CD4-positive, alpha-beta T cell treated with Interleukin-12 subunit alpha and Interleukin-12 subunit beta, for 1 hour (primary cell): ENCODE measurements at places on chromosomes 6 and 20.

GRCh38 chr6:36752886-36753506 is 55.4 kb downstream of the RAB44 start:
- DNase-seq, result no peak

- DNase-seq, result no peak
Measured at GRCh38 chr6:113493991-113494390, 363.2 kb upstream of the MARCKS start.

GRCh38 chr6:62429781-62430180 is 143.8 kb upstream of the KHDRBS2 start:
- DNase-seq, result no peak

DNA sequence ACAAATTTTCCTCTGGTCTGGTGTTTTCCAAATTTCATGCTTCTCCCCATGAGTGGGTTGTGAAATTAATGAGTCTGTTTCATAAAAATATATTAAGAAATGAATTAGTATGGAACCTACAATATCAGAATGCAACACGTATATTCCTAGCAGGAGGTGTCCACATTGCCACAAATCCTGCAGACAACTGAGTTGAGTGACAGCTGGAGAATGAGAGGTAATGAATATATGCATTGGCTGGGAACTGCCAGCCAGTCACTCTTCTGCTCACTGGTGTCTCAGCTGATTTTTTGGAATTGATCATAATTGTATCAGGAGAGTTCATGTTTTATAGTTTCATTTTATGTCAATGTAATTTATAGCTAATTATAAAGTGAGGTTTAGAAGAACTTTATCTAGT is 6.3 kb upstream of the ARFGEF3 start:
- no peak for DNase-seq

GRCh38 chr6:106496823-106497222 is 132.5 kb downstream of the RTN4IP1 start:
- DNase-seq, result no peak

- no peak for DNase-seq
Measured at GRCh38 chr6:130050230-130050629, 31.8 kb downstream of the L3MBTL3 start.

DNA sequence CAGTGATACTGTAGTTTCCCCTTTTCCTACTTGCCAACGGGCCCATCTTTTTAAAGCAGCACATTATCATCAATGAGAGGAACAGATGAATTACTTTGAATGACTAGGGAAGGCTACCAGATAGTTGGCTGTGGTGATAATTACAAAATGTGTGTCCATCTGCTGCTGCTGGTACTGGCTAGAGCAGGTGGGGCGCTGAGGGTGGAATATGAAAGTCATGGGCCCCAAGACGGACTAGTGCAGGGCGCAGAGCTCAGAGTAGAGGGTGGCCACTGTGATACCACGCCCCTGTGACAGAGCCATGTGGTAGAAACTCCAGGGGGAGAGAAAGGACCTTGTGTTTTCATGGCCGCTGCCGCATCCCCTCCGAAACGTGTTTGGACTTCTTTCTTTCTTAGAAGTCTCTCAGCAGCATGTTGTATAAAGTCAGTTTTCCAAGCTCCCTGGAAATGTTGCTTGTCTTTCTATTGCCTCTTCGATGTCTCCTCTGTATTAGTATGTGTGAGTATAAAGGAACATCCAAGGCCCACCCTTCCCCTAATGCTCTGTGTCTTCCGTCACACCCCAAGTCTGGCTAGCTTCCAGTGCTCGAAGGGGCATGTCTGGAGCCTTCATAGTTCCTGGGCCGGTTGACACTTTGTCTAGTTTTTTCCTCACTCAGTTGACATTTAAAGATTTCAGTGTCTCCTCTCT is 88.1 kb downstream of the PPP1R14C start:
- DNase-seq, result no peak

DNA sequence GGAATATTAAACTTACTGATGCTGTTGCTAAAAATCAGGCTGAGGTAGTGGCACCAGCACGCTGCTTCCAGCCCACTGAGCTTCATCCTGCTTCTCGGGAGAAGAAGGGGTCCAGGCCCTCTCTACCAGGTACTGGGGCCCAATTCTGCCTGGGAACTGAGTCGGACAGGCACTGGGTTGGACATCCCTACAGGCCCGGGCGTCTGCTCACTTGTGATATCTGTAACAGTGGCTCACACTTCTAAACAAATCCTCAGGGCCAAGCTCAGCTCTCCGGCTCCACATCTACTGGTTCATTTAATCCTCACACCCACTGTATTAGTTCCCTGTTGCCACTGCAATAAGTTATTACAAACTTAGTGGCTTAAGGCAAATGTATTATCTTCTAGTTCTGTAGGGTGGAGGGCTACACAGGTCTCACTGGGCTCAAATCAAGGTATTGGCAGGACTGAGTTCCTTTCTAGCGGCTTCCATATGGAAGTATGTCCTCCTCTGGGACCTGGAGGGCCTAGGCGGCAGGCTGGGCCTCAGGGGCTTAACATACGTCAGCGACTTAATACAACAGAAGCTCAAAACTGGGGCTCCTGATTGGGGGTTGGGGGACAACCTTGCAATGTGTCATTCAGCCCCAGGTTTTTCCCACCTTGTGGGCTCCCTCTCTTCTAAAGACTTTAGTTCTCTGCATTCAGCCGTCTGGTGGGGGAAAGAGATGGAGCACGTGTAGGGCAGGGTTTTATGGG is 1.6 kb upstream of the KCNK15 start:
- no peak for DNase-seq

- peak; percentile 71 for DNase-seq
Measured at GRCh38 chr6:131909408-131910218, 41.6 kb downstream of the CCN2 start.

DNA sequence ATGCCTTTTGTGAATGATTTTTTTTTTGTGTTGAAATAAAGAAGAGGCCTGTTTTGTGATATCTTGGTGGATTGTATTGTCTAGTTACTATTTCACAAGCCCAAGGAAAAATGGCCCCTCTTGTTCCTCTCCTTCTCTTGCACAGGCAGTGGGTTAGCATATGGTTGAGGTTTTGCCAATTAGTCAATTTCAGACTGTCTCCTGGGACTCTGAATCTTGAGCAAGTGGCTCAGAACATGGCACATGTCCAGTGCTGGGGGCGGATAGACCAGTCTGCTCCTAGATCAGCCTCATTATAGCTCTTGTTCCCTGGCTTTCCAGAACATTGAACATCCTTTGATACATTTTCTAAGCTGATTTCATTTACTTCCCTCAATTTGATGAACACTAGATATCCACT is 589.2 kb downstream of the PHF3 start:
- no peak for DNase-seq

GRCh38 chr20:52622081-52622480 is 350.1 kb upstream of the TSHZ2 start:
- no peak for DNase-seq

GRCh38 chr6:111642463-111643158 is 36.9 kb upstream of the TRAF3IP2 start:
- peak; percentile 23 for DNase-seq

GRCh38 chr20:53468587-53468986 is 125.1 kb downstream of the ZNF217 start:
- no peak for DNase-seq

DNA sequence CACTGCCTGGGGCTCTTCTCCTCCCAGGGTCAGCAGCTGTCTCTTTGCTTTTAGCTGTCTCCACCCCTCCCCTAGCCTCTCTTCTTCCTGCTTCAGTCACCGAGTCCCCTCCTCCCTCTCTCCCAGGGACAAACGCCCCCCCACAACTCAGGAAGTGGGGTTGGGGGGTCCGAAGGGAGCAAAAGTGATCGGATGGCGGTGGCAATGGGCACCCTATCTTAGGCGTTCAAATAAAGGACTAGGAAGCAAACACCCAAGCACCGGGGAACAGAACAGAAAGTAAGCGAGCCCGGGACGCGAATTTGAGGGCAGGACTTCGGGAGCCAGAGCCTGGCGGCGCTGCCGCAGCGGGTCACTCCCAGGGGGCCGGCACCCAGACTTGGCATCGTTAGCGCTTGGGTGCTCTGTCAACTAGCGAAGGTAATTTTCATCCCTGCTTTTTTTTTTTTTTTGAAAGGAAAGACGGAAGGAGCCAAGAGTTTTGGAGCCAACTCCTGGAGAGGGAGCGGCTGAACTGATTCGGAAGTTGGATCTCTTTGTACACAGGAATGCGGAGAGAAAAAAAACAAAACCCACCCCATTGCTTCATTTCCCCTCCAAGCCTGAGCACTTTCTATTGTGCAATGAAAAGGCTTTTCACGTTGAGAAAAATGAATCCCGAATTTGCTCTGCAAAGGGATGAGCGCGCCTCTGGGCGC is 815 bp upstream of the ITPR3 start:
- peak; percentile 31 for DNase-seq

DNA sequence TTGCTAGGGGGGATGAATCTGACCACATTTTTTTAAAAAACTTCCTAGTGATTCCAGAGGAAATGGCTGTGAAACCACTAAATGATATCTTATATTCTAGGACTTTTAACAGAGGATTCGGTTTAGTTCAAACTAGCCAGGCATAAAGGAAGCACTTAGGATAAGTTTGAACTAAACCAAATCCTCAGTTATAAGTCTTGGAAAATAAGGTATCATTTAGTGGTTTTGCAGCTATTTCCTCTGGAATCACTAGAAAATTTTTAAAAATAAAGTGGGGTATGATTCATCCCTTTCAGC is 327.9 kb upstream of the QKI start:
- no peak for DNase-seq

DNA sequence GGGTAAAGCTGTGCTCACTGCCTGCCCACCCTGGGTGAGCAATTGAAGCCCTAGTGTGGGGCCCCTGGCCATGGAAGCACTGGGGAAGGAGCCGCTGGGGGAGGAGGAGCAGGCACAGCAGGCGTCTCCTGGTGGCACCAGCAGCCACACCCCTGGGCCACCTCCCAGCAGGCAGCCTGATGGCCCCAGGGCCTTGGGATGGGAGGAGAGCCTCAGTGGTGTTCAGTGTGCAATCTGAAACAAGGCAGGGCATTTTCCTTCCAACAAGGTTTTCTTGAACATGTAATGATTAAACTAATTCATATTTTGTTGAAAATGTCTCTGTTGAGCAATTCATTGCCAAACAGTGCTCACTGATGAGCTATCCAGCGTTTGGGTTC is 151.0 kb downstream of the ZDHHC14 start:
- DNase-seq, result no peak

DNA sequence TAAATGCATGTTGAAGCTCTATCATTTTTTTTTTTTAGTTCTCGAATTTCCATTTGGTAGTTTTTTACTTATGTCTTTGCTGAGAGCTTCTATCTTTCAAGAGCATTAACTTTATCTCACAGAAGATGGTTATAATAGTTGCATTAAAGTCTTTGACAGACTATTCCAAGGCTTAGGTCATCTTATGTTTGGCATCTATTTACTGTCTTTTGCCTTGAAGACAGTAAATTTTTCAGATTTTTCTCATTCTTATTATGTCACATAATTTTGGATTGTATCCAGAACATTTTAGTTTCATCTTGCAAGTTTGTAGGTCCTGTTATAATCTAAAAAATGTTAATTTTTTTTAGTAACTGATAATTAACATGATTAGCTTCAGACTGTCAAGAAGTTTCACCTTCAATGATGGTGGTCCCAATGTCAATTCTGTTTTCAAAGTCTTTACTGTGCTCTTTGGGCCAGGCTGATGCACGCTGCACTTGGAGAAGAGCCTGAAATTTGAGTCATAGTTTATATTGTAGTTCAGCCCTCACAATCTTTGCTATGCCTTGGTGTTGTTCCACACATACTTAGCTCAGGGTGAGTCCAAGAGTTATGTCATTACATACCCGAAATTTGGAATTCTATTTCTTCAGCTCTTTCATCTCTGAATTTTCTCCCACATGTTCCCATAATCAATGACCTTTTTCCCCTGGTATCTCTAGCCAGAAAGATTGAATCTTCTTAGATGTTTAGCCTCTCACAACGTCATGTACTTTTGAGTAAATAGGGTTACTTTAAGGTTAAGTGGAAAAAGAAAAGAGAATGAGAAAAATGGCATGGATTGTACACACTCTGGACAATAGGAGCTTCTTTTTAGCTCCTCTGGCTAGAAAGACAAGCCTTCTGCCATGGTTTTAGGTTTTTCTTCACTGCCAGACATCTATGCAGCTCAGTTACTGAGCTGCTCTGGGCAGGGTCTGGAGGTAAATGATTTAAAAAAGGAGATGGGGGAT is 110.3 kb upstream of the BTBD3 start:
- DNase-seq, result no peak

- no peak for DNase-seq
Measured at GRCh38 chr6:16909658-16910360, 148.5 kb upstream of the ATXN1 start.

DNA sequence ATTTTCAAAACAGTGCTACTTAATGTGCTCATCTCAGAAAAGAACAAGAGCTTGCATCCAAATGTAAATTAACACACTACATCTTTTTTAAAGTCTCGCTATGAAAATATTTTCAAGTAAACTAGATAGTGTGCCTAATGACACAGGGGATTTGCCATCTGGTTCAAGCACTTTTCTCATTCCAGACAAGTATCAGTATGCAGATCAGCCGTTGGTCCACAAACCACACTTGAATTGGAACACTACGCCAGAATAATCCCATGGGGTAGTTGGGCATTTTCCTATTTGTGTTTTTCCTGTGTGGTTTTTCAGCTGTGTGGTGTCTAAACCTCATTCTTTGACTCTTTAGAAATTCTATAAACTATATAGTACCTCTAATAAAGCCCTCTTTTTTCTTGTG is 256.2 kb downstream of the EPHA7 start:
- DNase-seq, result no peak

- no peak for DNase-seq
Measured at GRCh38 chr6:75492386-75493153, 1.0 kb downstream of the FILIP1 start.

DNA sequence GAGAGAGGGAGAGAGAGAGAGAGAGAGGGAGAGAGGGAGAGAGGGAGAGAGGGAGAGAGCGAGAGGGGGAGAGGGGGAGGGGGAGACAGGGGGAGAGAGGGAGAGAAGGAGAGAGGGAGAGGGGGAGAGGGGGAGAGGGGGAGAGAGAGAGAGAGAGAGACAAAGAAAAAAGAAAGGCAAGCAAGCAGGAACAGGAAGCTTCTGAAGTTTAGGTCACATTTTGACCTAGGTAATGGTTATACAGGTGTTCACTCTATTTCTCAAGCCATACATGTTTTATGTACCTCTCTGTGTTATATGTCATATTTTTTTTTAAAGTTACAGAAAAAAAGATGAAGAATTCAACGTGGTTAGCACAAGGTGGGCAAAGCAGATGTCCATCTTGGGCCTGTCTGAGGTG is 9.4 kb downstream of the NHSL1 start:
- no peak for DNase-seq
